Cardiac septum (tissue), 1 donor: ENCODE measurements at places on chromosomes 13 and 19. TPM values are rescaled to one million over a fixed set of nuclear protein-coding genes. Genes with fewer than 3 reads are reported as not detected.

SMIM17 gene
- not detected for total RNA-seq

PDCD2L gene
- total RNA-seq = 8.5 TPM

WDR87 gene
- not detected for total RNA-seq

DNA sequence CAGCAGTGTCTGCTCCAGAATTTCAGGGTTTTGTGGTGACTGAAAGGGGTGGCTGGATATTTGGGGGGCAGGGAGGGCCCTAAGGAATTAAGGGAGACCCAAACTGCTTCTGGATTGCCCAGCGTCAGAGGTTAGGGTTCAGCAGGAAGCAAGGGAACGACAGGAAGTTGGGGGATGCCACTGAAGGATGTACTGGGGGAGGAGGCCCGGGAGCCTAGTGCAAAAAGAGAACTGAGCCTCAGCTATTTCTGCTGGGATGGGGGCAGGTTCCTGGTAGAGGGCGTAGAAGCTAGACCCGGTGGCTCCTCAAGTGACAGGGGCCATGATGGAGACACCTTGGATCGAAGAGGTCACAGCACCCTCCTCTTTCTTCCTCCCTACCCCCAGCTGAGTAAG, 1.1 kb downstream of the CYP2S1 start:
- DNase-seq = no peak

DNA sequence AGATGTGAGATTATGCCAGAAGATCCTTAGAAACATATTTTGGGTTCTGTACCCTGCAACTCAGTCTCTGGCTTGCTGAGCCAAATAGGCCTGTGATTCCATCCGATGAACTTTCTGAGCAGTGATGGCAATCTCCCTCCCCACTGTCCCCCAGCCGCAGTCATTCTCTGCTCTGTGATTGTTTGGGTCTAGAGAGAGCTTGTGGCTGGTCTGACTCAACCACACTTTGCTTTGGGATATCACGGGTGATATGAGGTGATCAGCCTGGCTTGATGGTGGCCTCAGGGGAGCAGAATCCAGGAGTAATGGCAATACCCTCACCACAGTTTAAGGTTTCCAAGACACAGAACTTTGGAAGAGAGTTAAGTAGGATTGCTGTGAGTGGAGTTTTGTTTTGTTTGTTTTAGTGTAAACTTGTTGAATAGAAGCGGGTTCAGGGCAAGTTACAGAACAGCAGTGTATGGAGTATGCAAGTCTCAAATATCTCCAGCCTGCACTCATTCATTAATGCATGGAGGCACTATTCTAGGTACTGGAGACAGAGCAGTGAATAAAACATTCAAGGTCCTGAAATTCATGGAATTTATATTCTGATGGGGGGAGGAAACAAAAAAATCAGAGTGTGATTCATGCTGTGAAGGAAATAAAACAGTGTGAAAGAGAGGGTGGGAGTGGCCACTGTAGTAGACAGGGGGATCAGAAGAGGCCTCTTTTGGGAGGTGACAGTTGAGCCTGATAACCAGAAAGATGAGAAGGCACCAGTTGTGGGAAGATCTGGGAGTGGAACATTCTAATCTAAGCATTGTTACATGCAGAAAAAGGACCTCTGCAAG, 5.3 kb downstream of the SAMD4B start:
- no peak for DNase-seq

DNA sequence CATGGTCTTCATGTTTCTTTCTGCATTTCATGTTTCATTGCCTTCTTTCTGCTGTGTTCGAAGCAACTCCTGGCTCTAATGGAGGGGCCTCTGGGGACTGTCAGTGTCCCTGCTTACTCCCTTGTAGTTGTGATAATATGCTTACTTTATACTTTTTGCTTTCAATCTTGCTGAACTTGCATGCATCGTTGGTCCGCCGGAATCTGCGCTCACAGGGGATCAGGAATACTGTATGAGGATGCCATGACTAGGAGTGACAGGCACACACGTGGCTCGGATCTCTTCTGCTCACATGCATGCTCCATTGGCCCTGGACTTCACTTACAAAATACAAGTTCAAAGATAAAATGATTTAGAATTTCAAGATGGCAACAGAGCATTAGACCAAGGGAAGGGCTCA, 108.8 kb downstream of the SIPA1L3 start:
- no peak for DNase-seq

- no peak for DNase-seq
Measured at GRCh38 chr19:50896591-50897190, 14.5 kb downstream of the KLK4 start.

DNA sequence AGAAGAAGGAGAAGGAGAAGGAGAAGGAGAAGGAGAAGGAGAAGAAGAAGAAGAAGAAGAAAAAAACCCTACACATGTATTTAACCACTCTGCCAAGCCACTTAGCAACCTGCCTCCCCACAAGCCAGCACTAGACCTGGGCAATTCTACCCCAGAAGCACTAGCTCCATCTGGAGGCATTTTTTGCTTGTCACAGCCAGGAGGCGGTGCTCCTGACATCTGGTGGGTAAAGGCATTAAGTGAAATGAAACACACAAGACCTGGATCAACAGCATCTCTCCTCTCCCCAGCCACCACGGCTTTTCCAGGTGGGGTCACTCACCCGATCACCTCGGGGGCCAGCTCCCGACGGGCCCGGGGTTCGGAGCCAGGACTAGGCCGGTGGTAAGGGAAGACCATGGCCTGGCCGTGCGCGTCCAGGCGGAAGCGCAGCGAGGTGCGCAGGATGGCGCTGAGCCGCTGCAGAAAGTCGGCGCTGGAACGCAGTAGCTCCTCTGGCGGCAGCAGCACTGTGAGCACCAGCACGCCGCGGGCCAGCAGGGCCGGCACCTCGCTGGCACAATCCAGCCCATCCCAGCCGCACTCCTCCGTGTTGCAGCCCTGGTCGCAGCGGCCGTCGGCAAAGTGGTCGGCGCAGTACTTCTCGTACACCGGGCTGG, 26.9 kb downstream of the NOTCH3 start:
- no peak for DNase-seq

DNA sequence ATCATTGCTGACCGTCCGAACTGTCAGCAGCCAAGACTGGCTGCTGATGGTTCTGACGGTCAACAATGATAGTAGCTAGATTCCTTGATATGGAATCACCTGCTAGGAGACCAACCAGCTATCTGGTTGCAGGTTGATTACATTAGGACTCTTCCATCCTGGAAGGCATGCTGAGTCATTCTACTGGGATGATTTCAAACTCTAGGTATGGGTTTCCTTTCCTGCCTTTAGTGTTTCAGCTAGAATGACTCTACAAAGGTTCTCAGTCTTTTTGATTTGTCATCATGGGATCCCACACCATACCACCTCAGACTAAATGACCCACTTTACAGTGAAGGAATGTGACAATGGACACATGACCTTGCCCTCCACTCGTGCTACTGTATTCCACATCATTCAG, 138.1 kb upstream of the KL start:
- DNase-seq = no peak

- DNase-seq = no peak
Measured at GRCh38 chr13:43133792-43134191, 110.4 kb downstream of the DNAJC15 start.
